Smooth muscle cell of the brain vasculature (primary cell): ENCODE measurements at places on chromosomes 4 and X.

DNA sequence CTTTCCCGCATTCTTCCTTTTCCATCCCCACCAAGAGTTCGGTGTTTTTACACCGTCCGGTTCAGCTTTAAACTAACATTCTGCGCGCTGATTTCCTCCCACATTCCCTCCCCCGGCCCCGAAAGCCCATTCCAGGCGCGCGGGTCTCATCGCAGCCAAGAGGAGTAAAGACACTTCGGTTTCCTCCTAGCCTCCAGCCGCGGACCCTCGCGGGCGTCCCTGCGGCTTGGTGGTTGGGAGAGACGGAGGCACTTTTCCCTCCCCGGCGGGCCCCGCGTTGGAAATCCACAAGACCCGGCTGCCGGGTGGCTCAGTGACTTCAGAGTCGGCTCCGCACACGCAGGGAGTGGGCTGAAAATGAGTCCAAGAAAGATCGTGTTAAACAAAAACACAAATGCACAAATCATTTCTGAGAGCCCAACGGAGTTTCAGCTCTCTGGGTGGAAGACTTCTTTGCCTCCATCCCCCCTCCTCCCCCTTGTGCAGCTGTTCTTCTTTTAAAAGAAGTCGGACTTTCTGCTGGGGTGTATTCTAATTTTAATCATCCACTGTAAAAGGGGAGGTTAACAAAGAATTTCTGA is 2.0 kb upstream of the ARX start:
- no peak for DNase-seq

DNA sequence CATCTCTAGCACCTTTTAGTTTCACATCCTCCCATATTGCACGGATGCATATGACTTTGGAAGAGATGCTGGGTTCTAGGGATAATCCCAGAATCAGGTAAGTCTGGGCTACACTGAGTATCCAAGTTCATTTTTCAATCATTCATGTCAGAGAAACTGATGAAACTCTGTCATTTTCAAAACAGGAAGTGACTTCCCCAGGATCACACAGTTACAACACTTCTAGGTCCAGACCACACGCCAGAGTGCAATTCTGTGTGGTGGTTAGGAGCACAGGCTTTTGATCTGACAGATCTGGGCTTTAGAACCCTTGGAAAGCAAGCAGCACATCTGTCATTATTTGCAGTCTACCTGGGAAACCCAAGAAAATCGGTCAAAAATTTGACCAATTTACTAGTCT is 52.1 kb upstream of the CDKN2AIP start:
- no peak for DNase-seq

- no peak for DNase-seq
Measured at GRCh38 chrX:1925053-1925481, 310.2 kb downstream of the ASMT start.

GRCh38 chr4:145536044-145536443 is 54.4 kb downstream of the SMAD1 start:
- no peak for DNase-seq

DNA sequence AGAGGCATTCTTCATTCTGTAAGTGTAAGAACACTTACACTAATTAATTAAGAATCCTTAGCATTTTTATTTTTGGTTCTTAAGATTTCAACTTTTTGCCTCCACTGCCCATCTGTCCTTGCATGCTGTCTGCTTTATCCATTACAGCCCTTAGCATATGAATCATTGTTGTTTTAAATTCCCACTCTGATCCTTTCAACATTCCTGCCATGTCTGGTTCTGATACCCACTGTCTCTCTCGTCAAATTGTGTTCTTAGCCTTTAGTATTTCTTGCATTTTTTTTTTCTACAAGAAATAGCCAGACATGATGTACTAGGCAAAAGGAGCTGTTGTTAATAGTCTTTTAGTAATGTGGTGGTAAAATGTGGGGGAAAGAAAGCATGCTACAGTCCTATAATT is 1360.0 kb downstream of the TECRL start:
- DNase-seq: no peak

DNA sequence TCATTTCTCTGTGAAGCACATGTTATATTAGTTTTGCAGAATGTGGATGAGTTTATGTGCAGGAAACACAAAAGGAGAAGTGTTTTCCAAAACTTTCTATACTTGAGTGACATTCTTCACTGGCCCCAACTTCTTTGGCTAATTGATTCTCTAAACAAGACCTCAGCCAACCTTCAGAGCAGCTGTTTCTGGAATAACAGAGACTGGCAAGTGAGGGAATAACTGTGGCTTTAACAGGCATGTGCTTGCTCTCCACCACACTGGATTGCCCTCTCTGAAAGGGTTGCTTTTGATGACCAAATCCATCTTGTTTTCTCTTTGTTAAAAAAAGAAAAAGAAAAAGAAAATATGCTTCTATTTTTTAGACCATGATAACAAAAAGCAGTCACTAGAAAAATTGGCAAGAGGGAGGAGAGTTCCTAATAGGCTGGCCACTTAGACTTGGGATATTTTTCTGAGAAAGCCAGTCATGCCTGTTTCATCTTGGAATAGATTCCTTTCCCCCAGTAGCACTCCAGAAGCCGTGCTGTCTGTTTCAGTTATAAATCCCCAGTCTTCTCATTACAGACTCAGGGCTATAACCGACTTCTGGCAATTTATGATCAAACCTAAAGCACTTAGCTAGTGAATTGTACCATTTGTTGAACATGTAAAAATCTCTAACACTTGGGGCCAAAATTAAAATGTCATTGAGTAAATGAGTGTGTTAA is 295.0 kb upstream of the NR3C2 start:
- DNase-seq: no peak

DNA sequence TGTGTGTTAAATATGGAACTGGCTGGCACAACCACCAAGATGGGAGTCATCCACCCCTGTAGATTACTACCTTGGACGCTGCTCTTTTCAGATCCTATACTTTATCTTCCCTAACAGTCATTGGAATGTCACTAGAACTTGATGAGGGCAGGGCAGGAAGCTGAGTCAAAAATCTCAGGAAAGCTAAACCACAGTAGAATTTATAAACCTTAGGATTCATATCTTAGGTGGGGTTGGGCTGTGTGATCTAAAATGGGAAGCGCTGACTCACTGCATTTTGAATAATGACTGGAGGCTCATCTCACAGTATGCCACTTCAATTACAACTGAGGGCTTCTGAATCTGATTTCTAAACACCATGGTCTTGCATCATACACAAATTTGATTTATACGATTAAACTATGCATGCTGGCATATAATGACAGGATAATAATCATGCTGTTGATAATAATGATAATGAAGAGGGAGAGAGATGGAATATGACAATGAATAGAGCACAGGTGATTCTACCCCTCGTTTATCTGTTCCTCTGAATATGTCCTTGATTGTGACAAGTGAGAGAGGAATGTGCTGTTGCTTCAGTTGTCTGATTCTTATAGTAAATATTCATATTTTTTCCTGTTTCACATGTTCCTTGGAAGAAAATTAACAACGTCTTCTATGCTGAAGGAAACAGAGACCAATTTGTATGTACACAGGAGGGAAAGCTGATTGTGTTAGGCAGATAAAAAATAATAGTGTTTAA is 270.3 kb upstream of the HS3ST1 start:
- DNase-seq: no peak
